AG09319 (cell line): ENCODE measurements at places on chromosomes 7 and 10.

DNA sequence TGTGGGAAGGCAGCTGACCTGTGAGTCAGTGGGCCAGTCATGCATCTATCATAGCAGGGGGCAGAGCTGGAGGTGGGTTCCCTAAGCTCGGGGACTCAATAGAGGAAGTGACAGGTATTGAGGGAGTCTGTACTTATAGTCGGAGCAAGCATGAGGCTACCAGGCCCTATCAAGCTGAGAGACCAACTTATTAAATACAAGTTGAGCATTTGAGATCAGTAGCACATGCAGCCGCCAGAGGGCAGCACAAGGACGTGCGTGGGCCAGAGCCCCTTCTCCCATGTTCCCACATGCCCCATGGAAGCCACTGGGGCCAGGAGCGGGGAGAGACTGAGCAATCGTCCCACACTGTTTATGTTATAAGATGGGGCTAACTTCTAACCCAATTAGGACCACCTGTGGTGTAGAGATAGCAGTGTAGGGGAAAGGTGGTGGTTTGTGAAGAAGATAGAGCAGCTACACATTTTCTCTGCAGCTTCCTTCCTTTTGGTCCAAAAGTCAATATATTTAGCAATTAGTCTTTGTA, 13.0 kb upstream of the STK31 start:
- peak; percentile 2 for DNase-seq

GRCh38 chr7:118245267-118246040, 20.9 kb downstream of the ANKRD7 start:
- DNase-seq = no peak

GRCh38 chr10:89164080-89164479, 43.0 kb downstream of the CH25H start:
- DNase-seq = no peak

- DNase-seq = no peak
Observed at GRCh38 chr7:48096273-48096672, 7.2 kb downstream of the UPP1 start.

- DNase-seq = no peak
Observed at GRCh38 chr7:134355004-134355525, 38.3 kb upstream of the SLC35B4 start.

GRCh38 chr7:152633504-152633903, 42.4 kb downstream of the XRCC2 start:
- no peak for DNase-seq

- no peak for DNase-seq
Observed at GRCh38 chr10:78313636-78314035, 280.0 kb downstream of the RPS24 start.

- DNase-seq = no peak
Observed at GRCh38 chr7:30838008-30838407, 66.8 kb downstream of the MINDY4 start.

DNA sequence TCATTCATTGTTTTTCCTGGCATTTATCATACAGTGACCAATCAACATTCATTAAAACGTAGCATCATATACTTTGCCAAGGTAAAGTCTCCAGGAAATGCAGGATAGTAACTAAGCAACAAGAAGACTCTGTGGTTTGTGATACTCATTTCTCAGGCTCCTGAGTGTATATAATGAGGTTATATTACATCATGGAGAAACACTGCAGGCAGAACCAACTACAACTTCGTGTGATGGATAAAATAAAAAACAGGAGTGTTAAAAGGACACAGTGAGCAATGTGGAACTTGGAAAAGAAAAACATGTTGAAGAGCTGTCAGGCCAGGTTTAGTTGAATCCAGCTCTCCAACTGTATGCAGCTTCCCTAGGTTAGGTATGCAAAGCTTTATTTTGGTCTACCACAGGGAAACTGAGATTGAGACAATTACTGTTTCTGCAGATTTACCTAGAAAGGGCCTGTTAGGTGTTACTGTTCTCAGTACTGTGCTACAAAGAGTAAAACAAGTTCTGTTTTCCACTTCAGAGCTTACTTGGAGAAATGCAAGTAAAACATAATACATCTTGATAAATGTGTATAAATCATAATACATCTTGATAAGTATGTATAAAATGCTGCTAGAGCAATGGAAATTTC, 7.8 kb upstream of the CCNY start:
- DNase-seq = no peak

DNA sequence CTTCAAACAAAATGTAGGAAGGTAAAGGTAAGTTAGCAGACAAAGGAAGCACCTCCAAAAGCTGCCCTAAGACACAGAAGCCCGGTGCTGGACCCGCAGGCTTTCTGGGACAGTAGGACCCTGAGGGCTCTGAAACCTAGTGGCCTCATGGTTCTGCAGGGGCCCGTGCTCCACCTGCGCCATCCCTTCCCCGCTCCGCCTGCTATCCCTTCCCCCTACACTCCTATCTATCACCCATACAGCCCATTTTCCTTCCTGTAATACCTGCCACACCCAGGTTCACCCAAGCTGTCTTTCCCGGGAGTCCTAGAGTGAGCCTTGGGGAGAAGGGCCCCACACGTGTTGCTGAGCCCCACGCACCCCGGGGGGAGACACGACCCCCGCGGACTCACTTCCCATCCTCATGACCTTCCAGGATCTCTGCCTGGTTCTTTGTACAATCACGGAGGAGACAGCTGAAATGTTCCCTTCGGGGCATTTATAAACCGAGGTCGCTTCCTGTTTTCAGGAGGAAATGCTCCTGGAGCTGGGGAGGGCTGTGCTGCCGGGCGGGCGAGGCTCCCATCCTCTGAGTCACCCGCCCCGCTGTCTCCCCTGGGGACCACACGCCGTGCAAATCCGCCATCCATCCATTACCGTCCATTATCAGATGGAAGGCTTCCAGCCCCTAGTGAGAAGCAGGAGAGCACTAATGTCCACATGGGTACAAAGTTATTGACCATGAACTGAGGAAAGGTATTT, 251.7 kb upstream of the PITRM1 start:
- DNase-seq = no peak

- no peak for DNase-seq
Observed at GRCh38 chr7:46710927-46711326, 789.9 kb upstream of the IGFBP3 start.

DNA sequence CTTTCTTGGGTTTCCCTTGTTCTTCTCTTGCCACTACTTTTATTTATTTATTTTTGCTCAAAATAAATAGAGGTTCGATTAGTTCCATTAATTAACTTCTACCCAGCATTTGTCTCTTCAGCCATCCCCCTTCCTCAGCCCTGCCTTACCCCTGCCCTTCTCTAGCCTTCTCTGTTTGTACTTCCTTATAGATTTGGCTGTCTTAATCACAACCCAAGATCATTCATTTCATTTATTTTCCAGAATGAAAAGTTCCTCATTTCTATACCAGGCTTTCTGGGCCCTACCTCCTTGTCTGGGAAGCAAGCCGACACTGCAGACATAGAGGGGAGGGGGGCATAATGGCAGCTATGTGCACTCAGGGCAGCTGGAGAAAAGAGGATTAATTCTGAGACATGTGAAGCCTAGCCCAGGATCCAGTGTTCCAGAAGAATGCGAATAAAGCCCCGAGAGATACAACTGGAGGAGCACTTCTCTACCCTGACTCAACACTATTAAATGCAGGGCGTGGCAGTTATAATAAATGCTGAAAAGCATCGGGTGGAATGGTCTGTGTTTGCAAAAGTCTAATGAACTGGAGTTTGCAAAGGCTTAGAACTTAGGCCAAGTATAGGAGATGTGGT, 6.4 kb upstream of the PDCD4 start:
- no peak for DNase-seq

GRCh38 chr7:86953653-86954336, 105.7 kb downstream of the ELAPOR2 start:
- DNase-seq = no peak

GRCh38 chr10:69443354-69443753, 7.9 kb upstream of the TSPAN15 start:
- DNase-seq = no peak

- DNase-seq = peak; percentile 14
Observed at GRCh38 chr7:93147363-93147762, 822 bp downstream of the SAMD9L start.

GRCh38 chr10:110672580-110672919, 28.4 kb downstream of the RBM20 start:
- DNase-seq = no peak

- DNase-seq = no peak
Observed at GRCh38 chr7:159086301-159086925, 58.3 kb downstream of the VIPR2 start.

- DNase-seq = no peak
Observed at GRCh38 chr10:110415809-110416208, 81.9 kb upstream of the DUSP5 start.

- no peak for DNase-seq
Observed at GRCh38 chr10:94351089-94351488, 11.7 kb downstream of the NOC3L start.

DNA sequence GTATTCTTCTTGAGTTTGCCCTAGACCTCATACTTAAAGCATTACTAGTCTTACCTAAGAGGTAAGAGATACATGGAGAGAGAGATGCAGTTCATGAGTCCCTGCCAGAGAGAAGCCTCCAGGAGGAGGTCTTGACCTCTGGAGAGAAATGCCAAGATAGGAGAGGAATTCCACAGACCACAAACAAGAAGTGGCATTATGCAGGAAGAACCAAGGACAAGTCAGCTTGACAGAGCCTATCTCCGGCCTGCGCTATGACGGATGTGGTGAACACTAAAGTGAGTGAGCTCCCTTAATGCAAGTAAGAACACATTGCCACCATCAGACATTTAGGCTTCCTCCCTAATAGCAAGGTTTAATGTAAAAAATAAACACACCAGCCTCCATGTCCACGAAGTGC, 27.9 kb upstream of the COL1A2 start:
- DNase-seq = no peak

DNA sequence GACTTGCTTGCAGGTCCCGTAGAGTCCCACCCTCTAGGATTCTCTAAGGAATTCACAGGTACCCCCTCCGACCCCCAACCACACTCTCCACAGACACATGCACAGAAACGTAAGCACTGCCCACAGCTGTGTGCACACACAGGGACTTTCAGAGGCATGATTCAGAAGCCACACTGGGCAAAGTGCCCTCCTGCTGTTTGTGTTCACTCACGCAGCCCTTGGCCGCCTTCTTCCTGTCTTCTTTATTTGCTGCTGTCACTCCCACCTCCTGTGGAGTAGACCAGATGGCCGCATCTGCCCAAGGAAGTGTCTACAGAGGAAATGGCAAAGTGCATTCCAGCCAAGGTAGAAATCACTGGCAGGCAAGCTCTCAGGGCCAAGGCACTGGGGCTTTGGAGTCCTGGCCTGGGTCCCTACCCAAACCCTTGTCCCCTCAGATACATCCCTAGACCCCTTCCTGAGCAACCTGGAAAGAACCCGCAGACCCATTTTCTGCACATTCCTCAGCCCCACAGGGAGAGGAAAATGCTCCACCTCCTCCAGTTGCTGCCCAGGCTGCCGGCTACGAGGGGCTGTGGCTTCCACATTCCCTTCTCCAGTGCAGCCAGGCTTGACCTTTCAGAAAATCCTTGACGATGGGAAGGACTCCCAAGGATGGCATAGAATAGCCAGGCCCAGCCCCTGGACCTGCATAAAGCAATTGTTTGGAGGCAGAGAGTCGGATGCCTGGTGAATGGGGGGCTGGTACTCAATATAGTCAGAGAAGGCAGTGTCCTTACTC, 21.6 kb upstream of the GIMAP8 start:
- DNase-seq = peak; percentile 68

DNA sequence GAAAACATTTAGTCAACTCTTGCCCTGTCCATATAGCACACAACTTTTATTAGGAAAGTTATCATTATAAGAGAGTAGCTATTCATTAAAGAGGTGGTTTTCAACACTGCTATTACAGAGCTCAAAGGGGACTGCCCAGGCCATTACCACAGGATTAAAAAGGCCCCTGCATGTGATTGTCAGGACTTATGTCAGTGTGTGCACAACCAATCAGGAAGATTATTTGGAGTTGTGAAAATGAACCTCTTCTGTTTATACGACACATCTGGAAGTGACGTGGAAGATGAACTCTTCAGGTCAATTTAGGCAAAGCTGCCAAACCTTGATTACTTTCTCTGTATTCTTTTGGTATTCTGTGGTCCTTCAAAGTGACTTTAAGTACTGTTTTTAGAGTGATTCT, 14.7 kb downstream of the CCNY start:
- no peak for DNase-seq

GRCh38 chr10:117373823-117374505, 1.3 kb downstream of the PDZD8 start:
- DNase-seq = no peak

GRCh38 chr10:90179696-90180407, 478.5 kb downstream of the KIF20B start:
- DNase-seq = no peak

- DNase-seq = no peak
Observed at GRCh38 chr7:4833691-4834600, 27.9 kb downstream of the PAPOLB start.

- no peak for DNase-seq
Observed at GRCh38 chr7:103121641-103122040, 27.3 kb downstream of the NAPEPLD start.

GRCh38 chr10:21976739-21977138, 26.8 kb downstream of the DNAJC1 start:
- no peak for DNase-seq

- no peak for DNase-seq
Observed at GRCh38 chr7:68411742-68412141, 1186.5 kb upstream of the AUTS2 start.

DNA sequence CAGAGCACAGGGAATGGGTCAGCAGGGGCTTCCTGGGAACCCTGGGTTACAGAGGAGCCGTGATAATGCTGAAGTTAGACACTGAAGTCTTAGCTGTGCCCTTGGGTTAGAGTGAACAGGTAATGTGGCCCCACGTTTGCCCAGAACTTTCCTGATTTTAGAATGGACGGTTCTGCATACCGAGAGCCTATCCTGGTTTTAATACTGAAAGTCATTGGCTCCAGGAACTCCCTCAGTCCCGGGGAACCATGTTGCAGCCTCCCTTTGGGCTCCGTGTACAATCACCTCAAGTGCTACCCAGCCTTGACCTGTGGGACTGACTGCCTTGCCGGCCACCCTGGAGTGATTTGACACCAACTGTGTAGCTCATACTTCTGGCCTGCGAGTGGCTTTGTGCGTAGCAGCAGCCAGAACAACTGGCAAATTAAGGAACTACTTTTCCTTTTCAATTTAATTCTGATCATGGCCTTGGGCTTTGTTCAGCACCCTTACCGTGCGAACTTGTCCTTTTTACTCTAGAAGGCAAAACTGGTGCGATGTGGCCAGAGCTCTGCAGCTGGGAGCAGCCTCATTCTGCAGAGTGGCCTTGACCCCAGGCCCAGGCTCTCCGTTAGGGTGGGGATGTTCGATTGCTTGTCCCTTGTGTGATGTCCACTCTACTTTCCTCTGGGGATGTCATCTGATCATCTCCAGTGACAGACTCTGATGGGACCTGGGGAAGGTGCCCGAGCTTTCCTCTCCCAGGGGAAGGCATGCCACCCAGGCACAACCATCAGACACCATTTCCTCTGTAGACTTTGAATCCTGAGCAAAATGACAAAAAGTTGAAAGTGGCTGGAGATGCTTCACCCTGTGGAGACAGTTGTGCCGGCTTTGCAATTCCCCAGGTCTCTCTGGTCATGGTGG, 265.9 kb downstream of the GLRX3 start:
- no peak for DNase-seq
